ENCODE measurements at places on chromosomes 1 and 21. TPM values are rescaled to one million over a fixed set of nuclear protein-coding genes. Genes with fewer than 3 reads are reported as not detected.

- no peak for DNase-seq
Observed at GRCh38 chr1:159942632-159943277, 2.7 kb downstream of the IGSF9 start.

DNA sequence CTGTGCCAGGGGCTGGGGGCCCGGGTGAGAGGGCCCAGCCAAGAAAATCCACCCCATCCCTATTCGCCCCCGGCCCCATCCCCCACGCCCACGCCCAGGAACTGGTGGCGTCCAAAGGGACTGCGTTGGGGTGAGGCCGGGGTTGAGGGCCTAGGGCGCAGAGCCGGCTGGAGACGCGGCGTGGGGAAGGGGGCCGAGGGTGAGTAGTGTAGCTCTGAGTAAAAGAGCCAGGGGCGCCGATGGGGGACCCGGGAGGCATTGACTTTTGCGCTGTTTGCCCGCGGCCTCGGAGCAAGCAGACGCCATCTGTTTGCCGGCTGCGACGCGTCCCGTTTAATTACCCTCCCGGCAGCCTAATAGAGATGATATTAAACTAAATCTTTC lies 3.5 kb upstream of the DMRTA2 start:
- peak; percentile 17 for DNase-seq

DNA sequence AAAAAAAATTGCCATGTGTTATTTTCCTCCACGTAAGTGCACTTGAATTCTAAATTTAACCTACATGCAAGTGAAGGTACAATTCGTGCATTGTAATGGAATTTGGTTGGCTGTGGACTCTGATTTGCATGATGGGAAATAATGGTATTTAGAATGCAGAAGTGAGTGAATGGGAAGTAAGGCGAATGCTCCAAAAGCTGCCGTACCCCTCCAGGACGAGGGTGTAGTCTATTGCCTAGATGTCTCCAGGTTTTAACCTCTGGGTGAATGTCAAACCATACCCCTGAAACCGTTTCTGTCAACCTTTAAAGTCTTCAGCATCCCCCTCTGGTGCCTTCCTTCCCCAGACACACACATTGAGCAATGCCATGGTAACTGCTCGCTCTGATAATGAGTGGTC lies 44.5 kb downstream of the KIAA0040 start:
- DNase-seq: no peak

GRCh38 chr21:38476385-38476784 lies 21.9 kb downstream of the ERG start:
- DNase-seq: no peak

- no peak for DNase-seq
Observed at GRCh38 chr1:245939756-245940345, 567.2 kb downstream of the SMYD3 start.

DNA sequence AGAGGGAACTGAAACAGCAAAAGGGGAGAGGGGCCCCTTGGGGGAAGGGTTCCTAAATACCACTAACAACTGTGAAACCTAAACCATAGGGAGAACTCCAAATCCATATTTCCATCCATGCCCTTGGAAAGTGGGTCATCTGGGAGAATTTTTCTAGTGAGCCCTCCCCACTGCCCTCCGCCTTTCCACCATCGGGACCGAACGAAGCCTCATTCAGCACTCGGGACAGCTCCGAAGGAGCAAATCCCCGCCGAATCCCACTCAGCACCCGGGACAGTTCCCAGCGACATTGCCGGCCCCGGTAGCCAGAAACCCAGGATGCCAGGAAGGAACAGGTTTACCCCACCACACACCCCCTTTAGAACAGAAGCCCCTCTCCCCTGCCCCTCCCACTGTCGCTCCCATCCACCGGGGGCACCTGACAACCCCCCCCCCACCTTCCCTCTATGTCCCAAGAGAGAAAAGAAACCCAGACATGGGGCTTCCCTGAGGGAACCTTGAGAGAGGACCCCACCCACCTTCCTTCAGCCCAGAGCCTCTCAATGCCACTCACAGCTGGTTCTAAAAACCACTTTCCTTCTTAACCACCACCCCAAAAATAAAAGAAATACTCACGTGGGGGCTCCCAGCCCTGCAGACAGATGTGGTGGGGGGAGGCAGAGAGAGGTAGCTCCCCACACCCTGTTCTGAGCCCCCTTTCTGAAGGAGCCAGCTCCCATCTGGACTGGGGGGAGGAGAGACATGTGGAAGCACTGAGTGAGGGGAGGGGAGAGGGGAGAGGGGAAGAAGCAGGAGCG lies 4.5 kb downstream of the DLGAP3 start:
- peak; percentile 56 for DNase-seq

DNA sequence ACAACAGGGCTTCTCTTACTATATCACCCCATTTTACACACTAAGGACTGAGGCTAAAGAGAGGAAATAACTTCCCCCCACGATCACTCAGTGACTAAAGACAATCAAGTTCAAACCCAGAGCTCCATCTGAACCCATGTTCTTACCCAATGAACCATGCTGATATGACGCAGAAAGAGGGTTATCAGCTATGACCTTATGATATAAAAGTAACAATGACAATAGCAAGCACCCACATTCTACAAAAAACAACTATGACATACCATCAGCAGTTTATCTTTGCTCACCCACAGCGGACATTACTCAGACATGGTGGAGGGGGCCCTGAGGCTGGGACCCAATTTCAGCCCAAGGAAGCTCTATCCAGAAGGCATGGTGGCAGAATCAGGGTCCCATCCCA lies 75.7 kb downstream of the PTPN14 start:
- DNase-seq: no peak

DNA sequence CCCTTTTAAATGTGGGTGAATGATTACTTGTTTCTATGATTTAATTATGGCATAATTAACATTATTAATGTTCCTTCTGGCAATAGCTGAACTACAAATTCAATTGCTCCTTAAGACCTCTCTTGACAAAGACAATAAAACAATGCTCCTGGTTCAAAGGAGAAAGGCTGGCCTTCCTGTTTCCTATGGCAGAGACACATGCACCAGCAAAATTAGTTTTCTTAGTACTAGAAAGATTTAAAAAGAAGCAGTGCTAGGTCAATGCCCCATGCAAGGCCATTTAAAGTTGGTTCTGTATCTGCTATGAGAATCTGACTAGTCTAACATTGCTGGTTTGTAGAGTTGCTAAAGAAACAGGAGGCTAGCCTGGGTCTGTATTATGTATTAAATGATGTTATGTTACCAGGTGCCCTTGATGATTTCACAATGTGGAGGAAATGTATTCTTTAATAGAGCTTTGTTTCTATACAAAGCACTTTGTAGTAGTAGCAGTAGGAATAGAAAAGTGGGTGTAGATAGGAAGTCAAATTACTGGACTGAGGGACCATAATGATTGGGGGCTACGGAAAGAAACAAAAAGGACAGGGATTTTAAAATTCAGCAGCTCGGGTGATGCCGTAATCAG lies 38.8 kb upstream of the CD34 start:
- DNase-seq: no peak

DNA sequence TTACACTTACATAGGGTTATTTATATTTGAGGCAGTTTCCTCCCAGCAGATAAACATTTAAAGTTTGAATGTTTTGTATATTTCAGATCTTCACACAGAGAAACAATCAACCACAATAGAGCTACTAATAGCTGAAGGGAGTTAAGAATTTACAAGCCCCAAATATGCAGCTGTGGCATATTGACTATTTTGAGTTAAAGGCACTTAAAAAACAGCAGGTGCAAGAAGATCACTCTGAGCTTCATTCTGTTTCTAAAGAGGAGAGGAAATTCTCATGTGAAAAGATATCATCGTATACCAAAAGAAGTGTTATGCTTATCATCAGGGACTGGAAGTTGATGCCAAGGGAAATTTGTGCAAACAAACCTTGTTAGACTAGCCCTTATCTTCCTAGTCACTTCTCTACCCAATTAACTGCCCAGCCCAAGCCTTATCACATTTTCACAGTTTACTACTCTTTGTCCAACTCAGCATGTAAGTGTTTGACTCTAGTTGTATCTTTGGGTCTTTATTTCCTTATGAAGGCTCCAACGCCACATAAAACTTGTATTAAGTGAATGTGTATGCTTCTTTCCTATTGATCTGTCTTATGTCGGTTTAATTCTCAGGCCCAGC lies 66.3 kb upstream of the COG2 start:
- DNase-seq: no peak

GRCh38 chr1:24567792-24568388 lies 12.0 kb downstream of the NCMAP start:
- DNase-seq: peak; percentile 24

GRCh38 chr1:68378296-68379084 lies 71.3 kb downstream of the RPE65 start:
- no peak for DNase-seq

- no peak for DNase-seq
Observed at GRCh38 chr1:81712425-81712824, 88.3 kb upstream of the ADGRL2 start.

DNA sequence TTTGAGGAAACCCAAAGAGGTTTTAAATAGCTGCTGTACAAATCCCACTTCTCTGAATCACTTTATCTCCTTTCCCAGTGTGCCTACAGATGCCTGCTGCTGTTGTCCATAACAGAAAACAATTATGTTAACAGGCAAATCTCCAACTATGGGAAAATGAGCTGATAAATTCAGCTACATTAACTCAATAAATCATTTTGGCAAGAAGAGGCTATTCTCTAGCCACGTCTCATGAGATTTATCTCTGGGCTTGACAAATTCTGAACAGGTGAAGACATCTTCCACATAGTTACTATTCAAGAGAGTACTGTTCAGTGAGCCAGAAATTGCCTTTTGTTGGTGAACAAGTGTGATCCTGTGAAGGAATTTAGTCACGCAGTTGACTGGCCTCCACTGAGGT lies 327.1 kb upstream of the FMN2 start:
- DNase-seq: no peak

The SGIP1 gene
- total RNA-seq: not detected

The FBXO2 gene
- total RNA-seq: 10.7 TPM

All from B cell (primary cell).